ENCODE measurements at places on chromosomes 3 and 15. TPM values are rescaled to one million over a fixed set of nuclear protein-coding genes. Genes with fewer than 3 reads are reported as not detected.

Gene LOXL1
- total RNA-seq, result 8.4 TPM

Gene DUOXA2
- total RNA-seq, result not detected

Gene CHRM5
- total RNA-seq, result not detected

Gene CADPS
- not detected for total RNA-seq

Gene CLN6
- 14.6 TPM for total RNA-seq

Gene PSTPIP1
- 129 TPM for total RNA-seq

Gene TMEM45A
- 0.17 TPM for total RNA-seq

Gene TBC1D21
- not detected for total RNA-seq

Gene CHRNA5
- total RNA-seq, result 0.39 TPM

Gene SLC12A1
- not detected for total RNA-seq

Gene DET1
- 3.6 TPM for total RNA-seq

Gene ACTRT3
- total RNA-seq, result not detected

Gene MAGEL2
- not detected for total RNA-seq

Gene REC114
- not detected for total RNA-seq

Gene CFAP100
- not detected for total RNA-seq

Gene UQCC5
- total RNA-seq, result 4.9 TPM

Gene SLC51A
- not detected for total RNA-seq

Gene SLC6A20
- total RNA-seq, result 0.23 TPM

Gene NRROS
- total RNA-seq, result 15.5 TPM

Gene SAMD7
- total RNA-seq, result not detected

Gene CHSY1
- 10.5 TPM for total RNA-seq

Gene SLC22A14
- 0.23 TPM for total RNA-seq

Gene GPR27
- 1.0 TPM for total RNA-seq

Gene FBXL2
- total RNA-seq, result not detected

Gene GOLGA6D
- 0.10 TPM for total RNA-seq

Gene RETNLB
- total RNA-seq, result not detected

Gene TP63
- total RNA-seq, result 1.5 TPM

Gene GOLGA6L10
- 1.9 TPM for total RNA-seq

Gene ACKR2
- 0.35 TPM for total RNA-seq

Gene MYEF2
- 21.7 TPM for total RNA-seq

Gene TMCO5A
- not detected for total RNA-seq

Gene PCOLCE2
- total RNA-seq, result not detected

Gene TMEM89
- 0.55 TPM for total RNA-seq

Gene KLF15
- total RNA-seq, result 0.39 TPM

Gene ARPIN
- total RNA-seq, result 0.13 TPM

Gene C3orf85
- total RNA-seq, result not detected

Gene ADIPOQ
- total RNA-seq, result not detected

Gene XCR1
- total RNA-seq, result 0.08 TPM

Gene QARS1
- 269 TPM for total RNA-seq

Gene SPINK8
- total RNA-seq, result not detected

Gene IQCH
- total RNA-seq, result 0.70 TPM

Gene CLDN1
- total RNA-seq, result not detected

Gene LINGO1
- total RNA-seq, result not detected
